Activated naive CD8-positive, alpha-beta T cell treated with anti-CD3 and anti-CD28 coated beads, Interleukin-2, amount 10 ng/mL, durations not matched to agents 7 days and 5 days (primary cell): ENCODE measurements at places on chromosomes 7 and 10.

DNA sequence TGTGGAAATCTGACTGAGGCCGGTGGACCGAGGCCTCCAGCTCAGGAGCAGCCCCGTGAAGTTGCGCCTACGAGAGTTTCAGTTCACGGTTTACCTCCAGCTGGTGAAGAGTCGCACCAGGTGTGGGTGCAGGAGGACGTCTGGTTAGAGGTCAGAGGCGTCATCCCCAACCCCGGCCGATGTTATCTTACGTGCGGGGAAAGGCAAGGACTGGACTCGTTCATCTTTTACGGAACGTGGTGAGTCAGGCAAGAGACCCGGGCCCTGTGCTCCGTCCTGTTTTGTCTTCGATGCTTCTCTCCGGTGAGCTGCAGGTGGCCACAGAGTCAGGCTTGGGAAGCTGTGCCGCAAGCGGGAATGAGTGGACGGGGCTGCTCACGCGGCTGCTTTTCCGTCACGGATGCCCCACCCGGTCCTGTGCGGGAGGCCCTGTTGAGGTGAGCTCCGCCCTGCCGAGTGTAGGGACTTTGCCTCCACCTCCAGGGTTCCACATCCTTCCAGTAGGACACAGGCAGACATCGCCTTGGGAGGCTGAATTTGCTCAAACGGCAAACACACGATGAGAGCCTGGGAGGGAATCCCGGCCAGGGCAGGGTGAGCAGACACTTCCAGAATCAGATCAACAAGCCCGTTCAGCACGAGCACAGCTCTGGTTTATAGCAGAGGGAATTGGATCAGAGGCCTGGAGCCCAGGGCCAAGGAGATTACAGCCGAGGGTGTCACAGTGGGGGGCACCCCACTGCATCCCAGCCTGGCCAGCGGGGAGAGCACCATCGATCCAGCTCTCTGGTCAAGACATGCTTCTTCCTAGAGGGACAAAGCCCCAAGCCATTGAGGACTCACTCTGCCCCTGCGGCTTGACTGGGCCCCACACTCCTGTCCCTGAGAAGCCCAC lies 50.1 kb upstream of the INPP5A start:
- H3K27me3 ChIP-seq: no peaks in the 10 kb centered on the region
- H3K36me3 ChIP-seq: no peaks in the 10 kb centered on the region
- no peaks in the 10 kb centered on the region for H3K4me1 ChIP-seq
- H3K4me3 ChIP-seq: no peak overlapping the region
- H3K27ac ChIP-seq: no peak overlapping the region
- no peak for DNase-seq

- H3K4me1 ChIP-seq: peaks cover 10% of the 10 kb centered on the region
- peaks cover 9% of the 10 kb centered on the region for H3K36me3 ChIP-seq
- no peak overlapping the region for H3K27ac ChIP-seq
- H3K4me3 ChIP-seq: no peak overlapping the region
- no peak for DNase-seq
- H3K27me3 ChIP-seq: no peaks in the 10 kb centered on the region
These were observed 44.2 kb upstream of the GGCT start for GRCh38 chr7:30548845-30549244.

- H3K4me1 ChIP-seq: peaks cover 31% of the 10 kb centered on the region
- H3K27me3 ChIP-seq: no peaks in the 10 kb centered on the region
- DNase-seq: no peak
- peak overlapping the region; percentile 32 for H3K4me3 ChIP-seq
- peaks cover 5% of the 10 kb centered on the region for H3K36me3 ChIP-seq
- no peak overlapping the region for H3K27ac ChIP-seq
These were observed 4.7 kb downstream of the BLVRA start for GRCh38 chr7:43763183-43763582.

GRCh38 chr10:78000956-78001472 lies 28.3 kb downstream of the POLR3A start:
- H3K27me3 ChIP-seq: no peaks in the 10 kb centered on the region
- DNase-seq: no peak
- H3K4me3 ChIP-seq: no peak overlapping the region
- H3K36me3 ChIP-seq: peaks cover 46% of the 10 kb centered on the region

GRCh38 chr10:76784076-76784475 lies 853.5 kb downstream of the KCNMA1 start:
- H3K27ac ChIP-seq: no peak overlapping the region
- H3K4me3 ChIP-seq: no peak overlapping the region
- H3K36me3 ChIP-seq: no peaks in the 10 kb centered on the region

DNA sequence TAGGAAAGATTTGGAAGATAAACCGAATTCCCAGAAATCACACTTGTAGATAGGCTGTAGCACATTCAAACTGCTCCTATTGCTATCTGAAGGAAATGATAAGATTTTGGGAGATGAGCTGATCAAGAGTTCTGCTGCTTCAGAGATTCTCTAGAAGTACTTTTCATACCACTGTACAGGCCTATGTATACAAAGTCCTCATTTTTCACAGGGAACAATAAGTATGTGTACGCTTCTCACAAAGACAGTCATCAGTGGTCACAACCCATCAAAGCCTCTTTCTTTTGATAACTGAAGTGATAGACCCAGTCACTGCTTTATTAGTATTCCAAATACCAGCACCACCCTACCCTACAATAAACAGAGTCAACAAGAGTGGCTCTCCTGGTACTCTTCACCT lies 15.6 kb upstream of the SEPTIN7 start:
- peaks cover 7% of the 10 kb centered on the region for H3K27me3 ChIP-seq
- H3K27ac ChIP-seq: no peak overlapping the region
- no peak for DNase-seq

- no peaks in the 10 kb centered on the region for H3K36me3 ChIP-seq
- H3K27me3 ChIP-seq: peaks cover 35% of the 10 kb centered on the region
- peaks cover 4% of the 10 kb centered on the region for H3K4me1 ChIP-seq
- no peak overlapping the region for H3K4me3 ChIP-seq
These were observed 3.5 kb downstream of the FGFR2 start for GRCh38 chr10:121594623-121595350.

DNA sequence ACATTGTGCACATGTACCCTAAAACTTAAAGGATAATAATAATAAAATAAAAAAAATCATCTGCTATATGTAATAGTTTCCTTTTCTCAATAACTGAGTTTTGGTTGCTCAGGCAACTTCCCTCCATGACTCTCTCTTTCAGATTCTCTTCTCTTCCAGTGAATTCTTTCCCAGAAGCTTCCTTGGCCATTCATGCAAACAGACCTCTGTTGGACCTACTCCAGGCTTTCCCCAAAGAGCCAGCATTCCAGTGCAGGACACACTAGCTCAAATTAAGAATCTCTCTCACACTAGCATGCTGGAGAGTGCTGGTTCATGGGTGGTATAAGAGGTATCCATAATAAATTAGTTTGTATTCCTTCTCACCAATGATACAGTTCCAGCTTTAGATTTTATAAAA lies 31.0 kb upstream of the ZEB1 start:
- no peak for DNase-seq
- no peaks in the 10 kb centered on the region for H3K36me3 ChIP-seq
- no peaks in the 10 kb centered on the region for H3K27me3 ChIP-seq

GRCh38 chr10:13417459-13418126 lies 69.5 kb upstream of the SEPHS1 start:
- no peak overlapping the region for H3K27ac ChIP-seq
- no peaks in the 10 kb centered on the region for H3K36me3 ChIP-seq
- H3K4me1 ChIP-seq: no peaks in the 10 kb centered on the region
- DNase-seq: no peak
- H3K4me3 ChIP-seq: no peak overlapping the region
- no peaks in the 10 kb centered on the region for H3K27me3 ChIP-seq

GRCh38 chr10:123428391-123428790 lies 237.8 kb upstream of the GPR26 start:
- H3K36me3 ChIP-seq: no peaks in the 10 kb centered on the region
- no peak for DNase-seq
- peaks cover 11% of the 10 kb centered on the region for H3K27me3 ChIP-seq
- H3K27ac ChIP-seq: no peak overlapping the region
- H3K4me3 ChIP-seq: no peak overlapping the region

GRCh38 chr10:22849077-22849805 lies 78.6 kb upstream of the ARMC3 start:
- DNase-seq: no peak
- peaks cover 5% of the 10 kb centered on the region for H3K4me1 ChIP-seq
- no peak overlapping the region for H3K27ac ChIP-seq
- H3K4me3 ChIP-seq: peak overlapping the region; percentile 46
- no peaks in the 10 kb centered on the region for H3K36me3 ChIP-seq

- DNase-seq: no peak
- no peak overlapping the region for H3K4me3 ChIP-seq
- no peaks in the 10 kb centered on the region for H3K27me3 ChIP-seq
- H3K4me1 ChIP-seq: no peaks in the 10 kb centered on the region
These were observed 71.7 kb upstream of the ADAM12 start for GRCh38 chr10:126459878-126460481.

- no peaks in the 10 kb centered on the region for H3K27me3 ChIP-seq
- no peaks in the 10 kb centered on the region for H3K4me1 ChIP-seq
- no peaks in the 10 kb centered on the region for H3K36me3 ChIP-seq
- H3K4me3 ChIP-seq: no peak overlapping the region
- H3K27ac ChIP-seq: no peak overlapping the region
These were observed 42.2 kb downstream of the GPR85 start for GRCh38 chr7:113044394-113044793.

- no peak overlapping the region for H3K4me3 ChIP-seq
- no peak overlapping the region for H3K27ac ChIP-seq
- H3K27me3 ChIP-seq: peaks cover 27% of the 10 kb centered on the region
- DNase-seq: no peak
These were observed 14.1 kb upstream of the MSRB2 start for GRCh38 chr10:23081221-23081750.

GRCh38 chr7:88597941-88598425 lies 161.5 kb upstream of the ZNF804B start:
- no peak for DNase-seq
- no peak overlapping the region for H3K4me3 ChIP-seq
- peaks cover 1% of the 10 kb centered on the region for H3K27me3 ChIP-seq
- no peaks in the 10 kb centered on the region for H3K4me1 ChIP-seq
- H3K36me3 ChIP-seq: no peaks in the 10 kb centered on the region

DNA sequence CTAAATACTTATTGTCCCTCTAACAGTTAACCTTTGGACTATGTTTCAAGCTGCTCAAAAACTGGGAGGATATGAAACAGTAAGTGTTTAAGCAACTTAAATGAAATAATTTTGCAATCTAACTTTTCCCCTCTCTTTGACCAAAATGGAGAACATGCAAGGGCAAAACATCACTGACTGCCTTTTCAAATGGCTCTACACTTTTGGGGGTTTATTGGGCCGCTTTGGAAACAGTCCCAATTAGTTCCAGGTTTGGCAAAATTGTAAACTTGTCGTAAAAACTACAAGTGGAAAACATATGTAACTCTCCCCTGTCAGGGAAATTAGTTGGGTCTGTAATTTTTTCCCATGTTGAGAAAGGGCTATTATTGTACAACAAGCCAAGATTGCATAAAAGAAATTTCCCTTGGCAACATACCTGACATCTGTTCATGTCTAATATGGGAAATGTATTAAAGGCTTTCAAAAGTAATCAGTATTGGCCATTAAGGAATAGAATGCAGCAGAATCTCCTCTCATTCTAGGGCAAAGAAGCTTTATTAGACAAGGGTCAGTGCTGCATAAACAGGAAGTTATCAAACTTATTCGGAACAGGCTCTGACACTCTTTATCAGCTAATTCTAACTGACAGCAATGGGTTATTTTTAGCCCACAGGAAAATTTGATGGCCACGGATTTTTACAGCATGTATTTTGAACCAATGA lies 157.9 kb downstream of the ARID5B start:
- peaks cover 53% of the 10 kb centered on the region for H3K4me1 ChIP-seq
- H3K36me3 ChIP-seq: peaks cover 87% of the 10 kb centered on the region
- no peak for DNase-seq
- no peak overlapping the region for H3K27ac ChIP-seq

GRCh38 chr10:119502209-119502608 lies 40.3 kb downstream of the RGS10 start:
- peak overlapping the region; percentile 60 for H3K4me3 ChIP-seq
- DNase-seq: peak; percentile 83
- H3K27ac ChIP-seq: peak overlapping the region; percentile 91
- H3K27me3 ChIP-seq: no peaks in the 10 kb centered on the region
- peaks cover 81% of the 10 kb centered on the region for H3K4me1 ChIP-seq
- peaks cover 52% of the 10 kb centered on the region for H3K36me3 ChIP-seq

DNA sequence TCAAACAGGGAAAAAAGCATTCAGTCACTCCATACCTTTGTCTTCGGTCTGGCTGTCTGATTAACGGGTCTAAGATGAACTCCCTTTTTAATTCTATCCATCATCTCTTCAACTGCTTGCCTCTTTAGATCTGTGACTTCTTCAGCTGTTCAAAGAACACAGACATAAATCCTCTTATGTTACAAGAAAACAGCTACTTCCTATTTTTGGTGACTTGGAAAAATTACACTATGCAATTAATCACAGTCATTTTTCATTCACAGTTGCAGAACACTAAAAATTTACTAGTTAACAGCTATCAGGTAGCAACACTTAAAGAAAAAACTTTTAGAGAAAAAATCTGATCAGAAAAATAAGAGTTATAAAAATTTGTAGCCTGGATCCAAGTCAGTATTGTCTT lies 66.0 kb downstream of the ENO4 start:
- no peaks in the 10 kb centered on the region for H3K36me3 ChIP-seq
- no peaks in the 10 kb centered on the region for H3K4me1 ChIP-seq
- no peak overlapping the region for H3K4me3 ChIP-seq

DNA sequence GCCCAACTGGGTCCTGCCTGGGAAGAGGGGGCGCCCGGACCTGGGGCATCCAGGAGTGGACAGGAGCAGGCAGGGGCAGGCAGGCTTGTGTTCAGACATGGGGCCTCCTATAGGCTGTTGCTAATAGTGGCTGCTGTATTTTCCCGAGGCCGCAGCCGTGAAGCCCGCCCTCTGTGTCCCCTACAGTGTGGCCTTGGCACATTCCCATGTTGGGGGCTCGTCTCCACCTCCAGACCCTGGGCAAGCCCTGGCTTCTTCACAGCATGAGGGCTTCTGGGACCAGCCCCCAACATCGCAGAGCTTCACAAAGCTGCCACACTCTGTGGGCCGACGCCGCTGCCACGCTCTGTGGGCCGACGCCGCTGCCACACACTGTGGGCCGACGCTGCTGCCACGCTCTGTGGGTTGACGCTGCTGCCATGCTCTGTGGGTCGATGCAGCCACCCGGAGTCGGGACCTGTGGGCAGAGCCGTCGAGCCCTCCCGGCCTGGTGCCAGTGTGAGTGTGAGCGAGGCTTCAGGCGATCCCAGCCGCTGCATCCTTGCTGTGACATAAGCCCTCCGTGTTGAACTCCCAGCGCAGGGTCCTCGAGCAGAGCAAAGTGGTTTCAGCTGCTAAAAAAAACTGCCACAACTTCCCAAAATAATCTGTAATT lies 109.0 kb downstream of the INPP5A start:
- no peaks in the 10 kb centered on the region for H3K27me3 ChIP-seq
- peaks cover under 1% of the 10 kb centered on the region for H3K4me1 ChIP-seq
- peak; percentile 24 for DNase-seq
- no peaks in the 10 kb centered on the region for H3K36me3 ChIP-seq
- no peak overlapping the region for H3K27ac ChIP-seq
- no peak overlapping the region for H3K4me3 ChIP-seq

DNA sequence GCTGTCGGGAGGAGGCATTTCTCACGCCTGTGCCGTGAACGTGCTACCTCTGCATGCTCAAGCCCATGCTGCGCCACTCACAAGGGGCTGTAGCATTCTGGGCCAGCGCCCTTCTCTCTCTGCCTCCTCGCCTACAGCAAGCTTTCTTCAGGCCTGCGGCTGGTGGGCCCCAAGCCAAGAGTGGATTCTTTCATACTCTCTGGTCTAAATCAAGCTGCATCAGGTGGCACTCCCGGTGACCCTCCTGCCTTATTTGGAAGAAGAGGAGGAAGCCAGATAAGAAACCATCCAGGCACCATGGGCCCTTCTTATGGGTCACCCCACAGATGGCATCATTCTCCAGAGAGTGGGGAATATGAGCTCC lies 86.7 kb upstream of the DUSP5 start:
- peaks cover 26% of the 10 kb centered on the region for H3K4me1 ChIP-seq
- H3K36me3 ChIP-seq: no peaks in the 10 kb centered on the region
- peaks cover 24% of the 10 kb centered on the region for H3K27me3 ChIP-seq
- no peak for DNase-seq
